ENCODE measurements at places on chromosomes 7 and 10.

DNA sequence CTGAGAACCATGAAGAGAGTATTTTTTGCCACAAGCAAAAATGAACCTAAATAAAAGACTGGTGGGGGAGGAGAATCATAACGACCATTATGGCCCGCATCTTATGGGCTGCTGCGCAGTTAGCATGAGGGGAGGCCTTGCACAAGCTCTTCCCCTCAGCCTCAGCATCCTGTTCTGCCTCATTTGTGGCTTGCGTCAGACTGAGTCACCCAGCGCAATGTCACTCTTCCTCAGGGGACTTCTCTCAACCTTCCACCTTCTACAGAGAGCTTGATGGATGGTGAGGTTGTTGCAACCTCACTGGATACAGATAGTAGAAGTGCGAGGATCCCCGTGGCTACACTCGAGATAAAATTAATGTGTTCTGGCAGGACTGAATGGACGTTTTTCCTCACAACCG is 16.8 kb upstream of the GPR15LG start:
- no peak for DNase-seq

GRCh38 chr10:131816157-131816775 is 84.5 kb upstream of the PPP2R2D start:
- no peak for DNase-seq

GRCh38 chr10:48684463-48684791 is 246 bp upstream of the WDFY4 start:
- DNase-seq = no peak

DNA sequence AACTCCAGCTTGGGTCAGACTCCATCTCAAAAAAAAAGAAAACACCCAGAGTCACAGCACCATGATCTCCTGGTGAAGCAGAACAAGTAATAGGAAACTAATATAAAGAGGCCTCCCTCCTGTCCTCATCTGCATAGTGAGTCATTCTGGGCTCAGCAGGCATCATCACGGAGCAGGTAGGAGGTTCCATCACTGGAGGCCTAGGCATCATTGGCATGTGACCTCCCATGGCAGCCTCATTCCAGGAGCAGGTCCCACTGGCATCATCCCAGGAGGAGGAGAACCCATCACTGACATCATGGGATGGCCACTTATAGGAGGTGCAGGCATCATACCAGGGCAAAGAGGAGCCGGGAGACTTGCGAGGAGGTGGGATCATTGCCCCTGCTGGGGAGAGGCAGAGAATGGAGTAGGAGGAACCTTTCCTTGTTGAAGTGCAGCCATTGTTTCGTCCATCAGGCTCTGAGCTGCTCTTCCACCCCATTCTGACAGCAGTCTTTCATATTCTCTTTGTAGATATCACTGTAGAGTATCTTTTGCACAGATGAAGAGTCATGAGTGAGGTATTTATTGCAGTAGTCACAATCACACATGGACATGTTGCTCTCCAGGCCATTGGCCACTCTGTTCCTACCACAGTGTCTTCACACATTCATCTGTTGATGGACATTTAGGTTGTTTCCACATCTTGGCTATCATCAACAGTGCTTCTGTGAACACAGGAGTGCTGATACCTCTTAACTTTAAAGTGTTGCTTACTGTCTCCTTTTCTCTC is 73.8 kb downstream of the OSBPL3 start:
- DNase-seq = no peak

DNA sequence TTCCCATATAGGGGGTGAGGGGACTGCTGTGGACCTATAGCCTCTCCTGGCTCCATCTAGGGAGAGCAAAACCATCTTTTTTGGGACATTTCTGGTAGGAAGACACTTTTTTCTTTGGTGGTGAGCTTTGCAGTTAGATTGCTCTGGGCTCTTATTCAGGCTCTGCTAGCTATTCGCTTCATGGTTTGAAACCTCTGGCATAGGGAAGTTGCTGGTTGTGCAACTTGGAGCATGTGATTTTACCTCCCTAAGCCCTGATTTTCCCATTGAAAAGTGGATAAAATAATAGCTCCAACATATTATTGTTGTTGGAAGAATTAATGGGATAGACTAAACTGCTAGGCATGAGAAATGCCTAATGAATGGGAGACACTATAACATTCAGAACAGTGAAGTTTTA is 69.6 kb downstream of the CYP26A1 start:
- no peak for DNase-seq

GRCh38 chr10:103838862-103839518 is 16.4 kb downstream of the SH3PXD2A start:
- DNase-seq = no peak

DNA sequence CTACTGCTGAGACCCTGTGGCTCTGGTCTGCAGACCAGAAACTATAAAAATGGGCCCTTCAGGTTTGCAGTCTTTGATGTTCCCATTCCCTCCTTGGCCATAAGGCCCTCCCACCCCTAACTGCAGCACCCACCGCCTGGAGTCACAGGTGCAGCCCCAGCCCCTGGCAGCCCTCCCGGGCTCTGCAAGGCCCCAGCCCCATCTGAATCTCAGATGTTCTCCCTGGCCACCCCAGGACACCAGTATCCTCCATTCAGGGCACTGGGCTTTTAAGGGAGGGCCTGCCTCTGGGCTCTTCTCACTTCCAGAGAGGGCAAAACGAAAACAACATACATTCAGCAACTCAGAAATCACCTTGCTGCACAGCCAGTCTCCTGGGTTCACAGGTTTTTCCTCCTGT is 107.7 kb upstream of the RET start:
- DNase-seq = no peak

DNA sequence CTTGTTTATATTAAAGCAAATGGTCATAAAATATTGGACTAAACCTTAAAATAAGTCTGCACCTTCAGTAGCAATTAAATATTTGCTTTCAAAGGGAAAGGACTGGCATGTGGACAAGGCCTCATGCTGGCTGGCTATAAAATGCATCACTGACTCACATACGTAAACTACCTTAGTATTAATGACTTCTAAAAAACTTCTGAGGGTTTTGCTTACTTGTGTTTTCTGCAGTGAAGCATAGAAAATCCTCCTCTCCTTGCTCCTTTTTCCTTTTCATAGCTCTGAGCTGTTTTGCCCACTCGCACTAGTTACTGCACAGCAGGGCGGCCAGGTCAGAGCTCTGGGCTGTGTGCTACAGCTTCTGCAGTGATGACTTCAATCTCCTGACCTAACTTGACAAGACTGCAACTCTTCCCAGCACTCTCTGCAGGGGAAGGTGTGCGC is 82.3 kb downstream of the CUL2 start:
- DNase-seq = no peak

DNA sequence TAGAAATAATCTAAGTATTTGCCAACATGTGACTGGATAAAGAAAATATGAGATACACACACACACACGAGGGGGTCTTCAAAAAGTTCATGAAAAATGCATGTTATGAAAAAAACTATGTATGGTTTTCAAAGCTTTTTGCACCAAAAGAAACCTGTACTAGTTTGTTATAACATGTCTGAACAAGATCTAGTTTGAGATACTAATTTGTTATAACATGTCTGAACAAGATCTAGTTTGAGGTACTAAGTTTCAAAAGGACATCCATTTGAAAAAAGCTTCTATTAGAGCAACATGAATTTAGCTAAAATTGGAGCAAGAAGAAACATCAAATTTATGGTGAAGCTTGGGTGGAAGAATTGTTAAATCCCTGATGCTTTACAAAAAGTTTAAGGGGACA is 19.8 kb upstream of the ADRA2A start:
- no peak for DNase-seq

DNA sequence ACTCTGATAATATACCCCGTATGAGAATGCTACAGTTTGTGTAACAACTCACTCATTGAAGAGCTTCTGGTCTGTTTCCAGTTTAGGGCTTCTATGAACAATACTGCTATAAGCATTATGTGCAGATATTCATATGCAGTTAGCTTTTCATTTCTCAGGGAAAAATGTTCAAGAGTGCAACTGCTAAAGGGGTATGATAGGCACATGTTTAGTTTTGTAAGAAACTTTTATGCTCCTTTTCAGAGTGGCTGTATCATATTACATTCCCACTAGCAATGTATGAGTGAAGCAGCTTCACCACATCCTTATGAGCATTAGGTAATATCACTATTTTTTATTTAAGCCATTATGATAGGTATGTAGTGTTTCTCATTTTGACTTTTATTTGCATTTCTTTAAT is 182.6 kb upstream of the CXCL12 start:
- no peak for DNase-seq

GRCh38 chr10:83089335-83089734 is 1050.0 kb upstream of the GHITM start:
- no peak for DNase-seq

- DNase-seq = no peak
Measured at GRCh38 chr7:158885624-158886023, 29.3 kb downstream of the DYNC2I1 start.

GRCh38 chr7:81074406-81074805 is 155.6 kb upstream of the SEMA3C start:
- DNase-seq = no peak

GRCh38 chr10:88433565-88434186 is 149.4 kb downstream of the RNLS start:
- DNase-seq = no peak

DNA sequence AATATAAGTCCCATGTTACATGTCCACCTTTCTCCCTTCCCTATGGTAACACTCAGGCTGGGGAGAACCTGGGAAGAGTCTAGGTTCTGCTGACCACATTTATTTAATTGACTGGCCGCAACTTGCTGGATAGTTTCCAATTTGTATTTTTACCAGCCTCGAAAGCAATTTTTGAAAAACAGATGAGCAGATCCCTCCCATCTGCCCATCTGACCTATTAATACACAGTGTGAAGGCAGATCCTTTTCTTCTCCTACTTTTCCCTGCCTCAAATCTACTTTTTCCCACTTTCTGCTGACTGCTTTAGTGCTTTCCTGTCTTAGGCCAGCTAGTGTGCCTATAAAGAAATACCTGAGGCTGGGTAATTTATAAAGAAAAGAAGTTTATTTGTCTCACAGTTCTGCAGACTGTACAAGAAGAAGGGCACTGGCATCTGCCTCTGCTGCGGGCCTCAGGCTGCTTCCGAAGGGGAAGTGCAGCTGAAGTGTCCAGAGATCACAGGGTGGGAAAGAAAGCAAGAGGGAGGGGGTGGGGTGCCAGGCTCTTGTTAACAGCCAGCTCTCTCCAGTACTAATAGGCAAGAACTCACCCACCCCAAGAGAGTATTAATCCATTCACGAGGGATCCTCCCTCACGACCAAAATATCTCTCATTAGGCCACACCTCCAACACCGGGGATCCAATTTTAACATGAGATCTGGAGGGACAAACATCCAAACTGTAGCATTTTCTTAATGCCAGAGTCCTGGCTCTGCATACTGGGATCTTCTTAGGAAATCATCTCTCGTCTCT is 336.0 kb upstream of the IGFBP3 start:
- DNase-seq = no peak

GRCh38 chr7:4775848-4776623 is 613 bp downstream of the AP5Z1 start:
- no peak for DNase-seq

- no peak for DNase-seq
Measured at GRCh38 chr7:74455291-74455804, 1.6 kb downstream of the GTF2IRD1 start.
